ENCODE measurements at places on chromosomes 4 and X.
A peak's percentile ranks its signal among the peaks of the same experiment; 100 is the strongest.

DNA sequence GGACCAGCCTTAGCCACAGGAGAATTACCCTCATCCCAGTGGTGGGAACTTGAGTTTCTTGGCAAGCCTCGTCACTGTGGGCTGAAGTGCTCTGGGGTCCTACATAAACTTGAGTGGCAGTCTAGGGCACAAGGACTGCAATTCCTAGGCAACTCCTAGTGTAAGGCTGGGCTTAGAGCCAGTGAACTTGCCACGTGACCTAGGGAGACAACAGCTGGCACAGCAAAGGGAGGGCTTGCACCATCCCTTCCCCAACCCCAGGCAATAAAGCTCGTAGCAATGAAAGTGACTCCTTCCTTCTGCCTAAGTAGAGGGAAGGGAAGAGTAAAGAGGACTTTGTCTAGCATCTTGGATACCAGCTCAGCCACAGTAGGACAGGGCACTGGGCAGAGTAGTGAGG, 81.8 kb downstream of the TEX11 start:
- DNase-seq = no peak

GRCh38 chr4:108334031-108334430, 165.3 kb upstream of the LEF1 start:
- no peak for DNase-seq

DNA sequence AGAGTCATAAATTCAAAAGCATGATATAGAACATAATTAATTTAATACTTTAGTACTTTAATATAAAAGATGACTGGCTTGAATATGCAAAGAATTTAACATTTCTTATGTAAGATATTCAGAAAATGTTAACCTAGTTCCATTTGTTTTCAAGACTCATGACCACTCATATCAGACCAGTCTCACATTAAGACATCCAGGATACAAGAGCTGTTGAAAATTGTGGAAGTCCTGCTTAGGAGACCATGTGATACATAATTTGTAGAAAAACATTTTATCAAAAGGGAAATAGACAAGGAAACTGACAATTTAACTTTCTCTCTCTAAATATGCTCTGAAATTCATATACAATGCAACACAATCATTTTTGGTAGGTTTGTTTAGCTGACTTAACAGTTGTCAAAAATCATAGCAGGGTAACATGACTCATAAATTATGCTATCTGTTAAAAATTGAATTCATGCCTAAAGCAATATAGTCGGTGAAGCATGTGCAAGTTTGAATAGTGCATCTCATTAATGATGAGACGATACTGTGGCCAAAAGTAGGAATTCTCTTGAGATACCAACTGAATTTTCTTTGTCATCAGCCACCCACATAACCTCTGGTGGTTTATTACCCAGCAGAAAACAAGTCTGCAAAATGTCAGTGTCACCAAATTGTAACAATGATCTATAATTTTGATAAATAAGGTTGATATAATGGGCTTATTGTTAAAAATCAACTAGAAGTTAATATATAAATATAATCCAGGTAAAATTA, 211.4 kb downstream of the GASK1B start:
- DNase-seq = no peak

- no peak for DNase-seq
Observed at GRCh38 chr4:548976-549375, 27.1 kb downstream of the TMEM271 start.

DNA sequence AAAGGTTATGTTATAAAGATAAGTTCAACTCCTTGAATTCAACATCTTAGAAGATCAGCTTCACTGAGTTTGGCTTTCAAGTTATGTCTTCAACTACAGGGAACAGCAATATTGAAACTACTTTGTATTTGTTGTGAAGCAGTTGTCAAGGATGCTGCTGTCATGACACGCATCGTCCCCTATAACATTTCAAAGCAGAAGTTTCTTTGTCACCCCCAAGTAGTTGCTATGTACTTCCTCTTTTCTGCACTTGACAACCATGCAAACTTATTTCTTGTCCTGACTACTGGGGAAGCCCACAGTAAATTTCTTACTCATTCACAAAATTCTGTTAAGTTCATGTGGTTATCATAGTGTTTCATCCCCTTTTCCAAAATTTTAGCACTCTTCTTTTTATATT, 14.3 kb downstream of the ANTXR2 start:
- DNase-seq = no peak

DNA sequence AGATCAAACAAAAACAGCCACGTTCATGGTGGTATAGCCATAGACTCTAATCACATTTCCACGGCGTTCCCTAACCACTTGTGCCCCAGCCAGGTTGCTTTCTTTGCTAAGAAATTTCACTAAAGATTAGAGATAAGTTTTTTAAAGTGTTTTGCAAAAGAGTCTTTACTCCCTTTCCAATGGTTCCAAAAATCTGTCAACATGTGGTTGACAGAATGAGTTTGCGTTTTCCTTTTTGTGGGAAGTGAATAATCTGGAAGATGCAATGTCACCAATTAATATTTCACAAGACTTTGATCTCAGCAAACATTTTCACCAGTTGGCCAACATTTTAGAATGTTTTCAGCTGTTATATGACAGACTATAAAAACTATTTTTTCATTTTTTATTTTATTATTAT, 35.3 kb downstream of the CXCL1 start:
- no peak for DNase-seq

GRCh38 chrX:123331859-123332258, 147.8 kb downstream of the GRIA3 start:
- no peak for DNase-seq

DNA sequence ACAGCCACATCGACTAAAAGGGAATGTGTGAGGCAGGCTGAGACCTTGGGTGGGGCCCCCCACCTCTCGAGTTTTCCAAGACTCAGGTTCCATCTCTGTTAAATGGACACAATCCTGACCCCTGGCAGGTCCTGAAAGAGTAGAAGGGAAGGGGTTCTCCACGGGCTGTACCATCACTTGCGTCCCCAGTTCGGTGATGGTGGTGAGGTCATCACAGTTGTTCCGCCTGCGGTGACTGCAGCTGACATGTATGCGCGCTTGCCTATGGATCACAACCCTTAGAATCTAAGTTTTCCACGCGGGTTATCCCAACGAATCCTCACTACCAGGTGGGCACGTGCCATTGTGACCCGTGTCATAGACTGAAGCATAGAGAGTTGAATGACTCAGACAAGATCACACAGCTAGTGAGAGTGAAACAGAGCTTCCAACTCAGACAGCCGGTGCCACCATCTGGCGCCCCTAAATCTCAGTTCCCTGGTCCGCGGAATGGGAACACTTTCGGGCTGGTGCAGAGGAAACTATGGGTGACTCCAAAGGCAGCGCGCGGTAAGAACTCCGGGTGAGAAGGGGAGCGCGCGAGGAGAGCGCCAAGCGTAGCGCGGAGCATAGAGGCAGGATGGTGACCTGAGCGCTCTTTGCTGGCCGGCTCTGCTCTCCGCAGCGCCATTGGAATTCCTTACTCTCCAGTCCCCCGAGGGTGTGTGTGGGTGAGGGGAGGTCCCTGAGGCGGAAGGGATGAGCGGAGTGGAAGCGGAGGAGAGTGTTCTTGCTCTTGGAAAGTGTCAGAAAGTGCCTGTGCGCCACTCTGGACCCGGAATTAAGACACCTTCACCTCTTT, 10.5 kb downstream of the MSX1 start:
- DNase-seq = no peak

- peak; percentile 67 for DNase-seq
Observed at GRCh38 chr4:23945451-23946017, 55.7 kb upstream of the PPARGC1A start.

GRCh38 chrX:45295259-45295986, 94.7 kb upstream of the DIPK2B start:
- peak; percentile 60 for DNase-seq

DNA sequence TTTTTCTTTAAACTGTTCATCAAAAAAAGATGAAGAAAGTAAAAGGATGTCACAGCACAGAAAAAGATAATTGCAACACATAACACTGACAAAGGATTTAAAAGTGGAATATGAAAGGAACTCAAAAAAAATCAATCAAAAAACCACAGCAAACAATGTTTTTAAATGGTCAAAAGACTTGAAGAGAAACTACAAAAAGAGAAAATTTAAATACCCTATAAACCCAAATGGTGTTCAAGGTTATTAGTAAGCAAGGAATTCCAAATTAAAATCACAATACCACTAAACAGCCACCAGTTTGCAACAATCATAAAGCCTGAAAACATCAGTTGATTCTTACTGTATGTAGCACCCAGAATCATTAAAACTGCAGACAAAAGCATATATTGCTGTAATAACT, 36.5 kb upstream of the PCDH10 start:
- DNase-seq = no peak

DNA sequence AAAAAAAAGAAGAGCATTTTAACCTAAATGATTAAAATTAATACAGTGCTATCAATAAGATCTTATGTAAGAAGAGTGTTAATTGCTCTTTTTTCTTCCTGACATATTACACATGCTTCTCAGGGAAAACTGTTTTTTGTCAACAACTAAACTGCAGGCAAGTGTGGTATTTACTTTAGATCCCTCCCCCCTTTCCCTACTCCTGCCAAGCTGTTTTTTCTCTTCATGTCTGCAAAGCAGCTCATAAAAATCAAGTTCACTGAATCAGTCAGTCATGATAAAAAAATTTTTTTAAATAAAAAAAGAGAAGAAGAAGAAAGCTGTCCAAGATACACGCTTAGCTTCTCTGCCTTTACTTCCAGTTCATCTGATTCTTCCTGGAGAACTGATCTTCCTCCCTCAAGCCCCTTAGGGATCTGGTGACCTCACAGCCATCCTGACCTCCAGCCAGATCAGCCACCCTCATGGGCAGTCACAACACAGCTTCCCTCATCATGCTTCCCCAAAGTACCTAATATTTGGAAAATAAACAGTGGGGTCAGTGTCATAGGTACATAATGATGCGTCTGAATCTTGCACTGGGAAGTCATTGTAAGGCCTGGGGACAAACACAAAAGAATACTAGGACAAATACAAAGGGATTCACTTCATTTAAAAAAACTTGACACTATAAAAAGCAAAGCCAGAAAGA, 87.0 kb downstream of the ZNF827 start:
- no peak for DNase-seq

GRCh38 chrX:131923614-131924250, 99.4 kb upstream of the STK26 start:
- DNase-seq = no peak

GRCh38 chr4:183875251-183875825, 29.8 kb upstream of the STOX2 start:
- DNase-seq = no peak

- no peak for DNase-seq
Observed at GRCh38 chrX:53004811-53005210, 43.8 kb upstream of the GPR173 start.

GRCh38 chr4:147367891-147368290, 113.0 kb upstream of the EDNRA start:
- no peak for DNase-seq

DNA sequence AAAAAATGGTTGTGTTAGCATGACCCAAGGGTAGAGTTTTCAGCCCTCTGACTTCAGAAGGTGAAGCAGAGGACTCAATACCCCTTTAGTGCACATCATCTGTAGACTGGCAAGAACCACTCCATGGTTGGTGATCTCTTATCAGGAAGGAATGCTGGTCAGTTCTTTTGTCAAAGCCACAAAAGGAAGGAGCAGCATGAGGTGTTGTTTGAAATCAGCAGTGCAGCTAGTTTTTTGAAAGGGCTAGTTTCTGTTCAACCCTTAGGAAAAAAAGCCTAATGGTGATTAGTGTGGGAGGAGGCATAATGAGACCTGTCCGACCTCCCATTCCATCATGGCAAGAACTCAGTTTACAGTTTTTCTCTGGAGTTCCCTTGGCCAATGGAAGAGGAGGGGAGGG, 362.0 kb upstream of the CT83 start:
- DNase-seq = no peak

- DNase-seq = no peak
Observed at GRCh38 chrX:39059866-39060265, 258.6 kb downstream of the MID1IP1 start.

DNA sequence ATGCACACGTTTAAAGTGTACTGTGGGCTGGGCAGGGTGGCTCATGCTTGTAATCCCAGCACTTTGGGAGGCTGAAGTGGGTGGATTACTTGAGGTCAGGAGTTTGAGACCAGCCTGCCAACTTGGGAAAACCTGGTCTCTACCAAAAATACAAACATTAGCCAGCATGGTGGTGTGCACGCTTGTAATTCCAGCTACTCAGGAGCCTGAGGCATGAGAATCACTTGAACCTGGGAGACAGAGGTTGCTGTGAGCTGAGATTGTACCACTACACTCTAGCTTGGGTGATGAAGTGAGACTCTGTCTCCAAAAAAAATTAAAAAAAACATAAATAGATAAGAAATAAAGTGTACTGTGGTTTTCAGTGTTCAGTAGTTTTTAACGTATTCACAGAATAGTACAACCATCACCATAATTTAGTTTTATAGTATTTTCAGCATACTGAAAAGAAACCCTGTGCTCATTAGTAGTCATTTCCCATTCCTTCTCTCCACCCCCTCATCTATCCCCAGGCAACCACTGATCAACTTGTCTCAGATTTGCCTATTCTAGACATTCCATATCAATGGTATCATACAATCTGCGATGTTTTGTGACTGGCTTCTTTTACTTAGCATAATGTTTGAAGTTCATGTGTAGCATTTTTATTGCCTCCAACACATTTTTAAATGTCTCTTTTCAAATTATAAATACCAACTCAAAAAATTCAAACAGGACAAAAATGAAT, 19.1 kb downstream of the SLAIN2 start:
- DNase-seq = peak; percentile 45

GRCh38 chrX:46549914-46550313, 4.7 kb upstream of the ZNF674 start:
- no peak for DNase-seq

DNA sequence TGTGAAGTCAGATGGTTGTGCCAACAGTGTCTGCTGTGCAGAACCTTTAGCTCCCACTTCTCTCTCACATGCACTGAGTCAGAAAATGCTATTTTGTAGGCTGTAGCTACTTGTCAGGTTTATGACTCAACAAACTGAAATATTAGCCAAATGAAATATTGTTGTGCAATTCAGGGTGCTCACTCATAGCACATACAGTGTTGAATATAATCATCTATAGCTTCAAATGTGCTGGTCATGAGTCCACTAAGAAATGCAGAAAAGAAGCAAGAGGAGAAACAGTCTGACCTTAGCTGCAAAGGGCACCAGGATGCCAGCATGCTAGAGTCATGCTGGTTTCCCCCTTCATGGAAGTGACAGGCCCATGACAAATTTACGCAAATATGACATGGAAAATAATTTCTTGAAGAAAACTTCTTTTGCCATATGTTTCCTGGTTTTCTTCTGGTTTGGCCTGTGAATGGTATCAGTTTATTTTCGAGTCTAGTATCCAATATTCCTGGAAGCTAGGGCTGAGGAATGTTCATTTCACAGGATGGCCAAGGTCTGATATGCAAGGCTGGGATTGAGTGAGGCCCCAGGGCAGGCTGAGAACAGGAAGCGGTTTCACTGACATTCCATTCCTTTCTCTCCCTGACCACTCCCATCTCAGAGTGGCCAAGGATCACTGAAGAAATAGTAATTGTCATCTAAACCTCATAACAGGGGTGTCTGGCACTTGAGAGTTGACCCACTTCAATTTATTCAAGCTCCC, 10.3 kb upstream of the CXCL2 start:
- peak; percentile 97 for DNase-seq

- DNase-seq = no peak
Observed at GRCh38 chr4:101282076-101282844, 65.1 kb downstream of the PPP3CA start.

- DNase-seq = no peak
Observed at GRCh38 chr4:170170861-170171260, 81.1 kb upstream of the AADAT start.

All from skeletal muscle cell (primary cell).